ENCODE measurements at places on chromosomes 7 and 10.

GRCh38 chr10:43060291-43060690, 16.6 kb upstream of the RET start:
- no peak for DNase-seq

GRCh38 chr7:100867040-100867775, at the start of gene TRIP6:
TSS of gene TRIP6 (plus strand) at chr7:100867387. CDS start at chr7:100867498, 111 bp downstream.
- DNase-seq: peak; percentile 37

DNA sequence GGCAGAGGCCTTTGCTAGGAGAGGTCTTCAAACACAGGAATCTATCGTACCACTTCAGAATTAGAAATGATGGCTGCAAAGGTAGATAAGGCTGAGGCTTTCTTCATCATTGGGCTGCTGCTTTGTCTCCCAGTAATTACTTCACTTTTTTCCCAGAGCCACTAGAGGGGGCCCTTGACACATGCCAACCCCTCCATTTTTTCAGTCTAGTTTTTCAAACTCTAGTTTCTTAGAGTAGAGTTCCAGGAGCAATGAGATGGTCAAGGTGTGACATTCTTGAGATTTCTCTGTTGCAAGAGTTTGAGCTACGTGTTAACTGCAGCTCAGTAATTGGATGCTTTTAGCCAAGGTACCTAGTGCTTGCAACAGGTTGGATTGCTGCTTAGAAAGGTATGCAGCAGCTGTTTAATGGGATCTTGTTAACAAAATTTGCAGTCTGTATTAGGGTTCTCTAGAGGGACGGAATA, 33.8 kb upstream of the RBM20 start:
- peak; percentile 53 for DNase-seq

DNA sequence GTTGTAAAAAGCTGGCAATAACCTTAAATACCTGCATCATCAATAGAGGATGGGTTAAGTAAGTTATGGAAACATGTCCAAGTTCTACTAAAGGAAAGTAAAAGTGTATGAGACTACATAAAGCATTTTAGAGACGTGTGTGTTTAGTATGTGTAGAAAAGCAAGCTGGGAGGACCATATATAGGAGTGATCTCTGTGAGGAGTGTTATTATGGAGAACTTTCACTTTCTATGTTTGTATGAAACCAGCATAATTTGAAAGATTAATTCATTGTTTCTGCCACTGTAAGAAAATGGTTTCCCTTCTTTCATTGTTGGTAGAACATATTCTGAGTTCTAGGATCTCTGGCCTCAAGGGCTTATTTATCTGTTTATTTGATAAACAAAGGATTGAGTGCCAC, 19.2 kb upstream of the PDLIM1 start:
- DNase-seq: no peak

GRCh38 chr7:158030566-158030965, 557.1 kb downstream of the PTPRN2 start:
- DNase-seq: no peak

DNA sequence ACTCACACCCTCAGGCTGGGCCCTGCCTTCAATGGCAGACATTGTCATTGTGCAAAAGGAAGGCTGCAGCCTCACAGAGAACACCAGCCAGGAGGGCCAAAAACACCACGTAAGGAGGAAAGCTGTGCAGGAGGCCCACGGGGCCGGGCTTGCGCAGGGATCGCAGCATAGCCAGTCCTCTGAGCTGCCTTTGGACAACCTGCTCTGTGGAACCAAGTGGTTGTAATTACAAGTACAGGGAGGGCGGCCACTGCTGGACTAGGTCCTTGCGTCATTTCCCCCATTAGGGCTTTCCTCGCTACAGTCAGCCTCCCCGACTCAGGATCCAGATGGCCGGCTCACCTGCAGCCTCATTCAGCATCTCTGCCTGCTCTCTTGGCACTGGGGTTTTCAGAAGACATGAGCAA, 66.9 kb downstream of the FAM53B start:
- DNase-seq: no peak

DNA sequence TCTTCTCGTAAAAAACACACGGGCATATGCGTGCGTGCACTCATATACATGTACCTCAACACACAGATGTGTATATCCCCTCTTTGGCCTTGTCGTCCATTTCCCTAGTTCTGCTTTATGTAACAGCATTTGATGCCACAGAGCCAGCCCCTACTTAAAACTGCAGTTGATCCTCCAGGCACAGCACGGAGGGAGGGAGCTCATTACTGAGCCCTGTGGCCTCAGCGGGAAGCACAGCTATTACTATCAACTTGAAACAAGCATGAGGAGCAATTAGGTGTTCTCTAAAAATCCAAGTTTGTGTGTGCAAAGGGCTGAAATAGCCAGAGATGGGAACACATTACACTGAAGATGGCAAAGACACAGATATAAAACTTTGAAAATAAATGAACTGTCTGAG, 580.9 kb downstream of the GLRX3 start:
- no peak for DNase-seq

DNA sequence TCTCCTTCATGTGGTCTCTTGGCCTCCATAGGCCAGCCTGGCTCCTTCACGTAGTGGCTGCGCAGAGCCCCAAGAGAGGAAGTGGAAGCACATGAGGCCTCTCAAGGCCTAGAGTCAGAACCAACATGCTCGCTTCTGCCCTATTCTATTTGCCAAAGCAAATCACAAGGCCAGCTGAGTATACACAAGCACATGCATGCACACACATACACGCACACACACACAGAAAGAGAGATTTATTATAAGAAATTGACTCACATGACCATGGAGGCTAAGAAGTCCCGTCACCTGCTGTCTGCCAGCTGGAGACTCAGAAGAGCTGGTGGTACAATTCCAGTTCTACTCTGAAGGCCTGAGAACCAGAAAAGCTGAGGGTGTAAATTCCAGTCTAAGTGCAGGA, 64.3 kb upstream of the NRP1 start:
- no peak for DNase-seq

DNA sequence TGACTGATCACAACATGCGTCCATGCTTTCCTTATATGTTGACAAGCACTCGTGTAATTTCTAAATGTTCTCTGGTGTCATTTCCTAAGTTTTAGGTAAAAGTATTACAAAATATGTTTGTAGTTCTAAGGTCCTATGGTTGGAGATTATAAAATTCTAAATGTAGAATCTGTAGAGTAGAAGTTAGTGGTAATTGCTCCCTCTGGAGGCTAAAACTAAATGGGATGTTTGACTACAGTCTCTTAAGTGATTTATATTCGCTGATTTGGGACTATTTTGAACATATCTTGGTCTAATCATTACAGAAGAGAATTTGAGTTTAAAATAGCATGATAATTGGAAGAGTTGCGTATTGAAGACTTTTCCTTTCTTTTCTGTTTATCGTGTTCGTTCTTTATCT, 74.1 kb downstream of the ZMYND11 start:
- no peak for DNase-seq

- DNase-seq: no peak
Observed at GRCh38 chr10:101438881-101439391, 85.0 kb downstream of the BTRC start.

DNA sequence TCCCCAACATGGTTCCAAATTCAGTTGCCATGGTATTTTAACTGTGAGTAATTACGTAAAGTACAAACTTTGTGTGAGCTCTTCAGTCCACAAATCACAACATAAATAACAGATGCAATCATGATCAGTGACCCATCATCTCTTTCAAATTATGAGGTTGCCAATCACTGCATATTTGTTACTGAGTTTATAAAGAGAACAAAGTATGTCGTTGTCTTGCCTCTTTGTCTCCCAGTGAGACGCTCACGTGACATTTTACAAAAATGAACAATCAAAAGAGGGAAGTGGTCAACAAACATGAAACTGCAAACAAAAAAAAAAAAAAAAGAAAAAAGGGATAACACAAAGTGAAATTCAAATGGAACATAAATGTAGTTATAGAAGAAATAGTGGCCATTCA, 122.7 kb upstream of the PDSS1 start:
- peak; percentile 16 for DNase-seq

GRCh38 chr7:54908760-54909438, 109.9 kb upstream of the EGFR start:
- no peak for DNase-seq

- no peak for DNase-seq
Observed at GRCh38 chr10:126397156-126397555, 8.9 kb upstream of the ADAM12 start.

DNA sequence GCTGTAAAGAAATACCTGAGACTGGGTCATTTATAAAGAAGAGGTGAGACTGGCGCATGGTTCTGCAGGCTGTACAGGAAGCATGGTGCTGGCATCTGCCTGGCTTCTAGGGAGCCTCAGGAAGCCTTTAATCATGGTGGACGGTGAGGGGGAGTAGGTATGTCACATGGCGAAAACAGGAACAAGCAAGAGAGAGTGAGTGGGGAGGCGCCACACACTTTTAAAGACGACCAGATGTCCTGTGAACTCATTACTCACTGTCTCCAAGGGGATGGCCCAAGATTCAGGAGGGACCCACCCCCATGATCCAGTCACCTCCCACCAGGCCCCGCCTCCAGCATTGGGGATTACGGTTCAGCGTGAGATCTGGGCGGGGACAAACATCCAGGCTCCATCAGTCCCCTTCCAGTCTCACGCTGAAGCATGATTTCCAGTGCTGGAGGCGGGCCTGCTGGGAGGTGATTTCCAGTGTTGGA, 3.2 kb downstream of the ZNF316 start:
- peak; percentile 16 for DNase-seq

GRCh38 chr10:58919927-58920654, 256.4 kb upstream of the PHYHIPL start:
- no peak for DNase-seq

DNA sequence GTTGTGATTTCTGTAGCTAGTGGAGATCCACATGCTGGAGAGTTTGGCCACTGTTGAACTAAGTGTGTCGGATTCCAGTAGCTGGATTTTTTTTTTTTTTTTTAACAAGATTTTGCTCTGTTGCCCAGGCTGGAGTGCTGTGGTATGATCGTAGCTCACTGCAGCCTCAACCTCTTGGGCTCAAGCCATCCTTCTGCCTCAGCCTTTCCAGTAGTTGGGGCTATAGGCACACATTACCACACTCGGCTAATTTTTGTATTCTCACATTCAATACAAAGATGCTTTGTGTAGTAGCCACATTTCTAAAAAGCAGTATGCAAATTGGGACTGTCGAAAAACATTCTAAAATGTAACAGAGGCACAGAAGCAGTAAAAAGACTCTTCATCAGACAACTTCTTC, 63.5 kb downstream of the RABGEF1 start:
- DNase-seq: no peak

GRCh38 chr10:83541046-83541445, 598.3 kb upstream of the GHITM start:
- no peak for DNase-seq

DNA sequence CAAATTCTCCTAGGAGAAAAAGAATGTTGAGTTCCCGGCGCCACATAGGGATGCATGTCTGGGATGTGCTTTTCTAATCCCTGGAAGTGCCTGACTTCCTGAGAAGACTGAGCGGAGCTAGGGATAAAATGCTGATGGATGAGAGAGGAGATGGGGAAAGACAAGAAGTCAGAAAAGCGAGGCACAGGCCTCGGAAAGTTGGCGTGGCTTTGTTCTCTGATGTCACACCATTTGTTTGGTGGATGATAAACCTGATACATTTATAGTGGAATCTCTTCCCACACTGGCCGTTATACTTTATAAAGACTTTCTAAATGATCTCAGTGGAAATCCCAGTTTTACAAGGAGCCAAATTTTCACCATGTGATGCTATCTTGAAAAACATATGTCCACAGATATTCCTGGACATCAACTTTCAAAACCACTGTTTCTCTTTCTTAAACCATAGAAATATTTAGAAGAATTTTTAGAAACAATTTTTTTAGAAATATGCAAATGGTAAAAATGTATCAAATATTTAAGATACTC, 188.8 kb upstream of the SVIL start:
- no peak for DNase-seq

DNA sequence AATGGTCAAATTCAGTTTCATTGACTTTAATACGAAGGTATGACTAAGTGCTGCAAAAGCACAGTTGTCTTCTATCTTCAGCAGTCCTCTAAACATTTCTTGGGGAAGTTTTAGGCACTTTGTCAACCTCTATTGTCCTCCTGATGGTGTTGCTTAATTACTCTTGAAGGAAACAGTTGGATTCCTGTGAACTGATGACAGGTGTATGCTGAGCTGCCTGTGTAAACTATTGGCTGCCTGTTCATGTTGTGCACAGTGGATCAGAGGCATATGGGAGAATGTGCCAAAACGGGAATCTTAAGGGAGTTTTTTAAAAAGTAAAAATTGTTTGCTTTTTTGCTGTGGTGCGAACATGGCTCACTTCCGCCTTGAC, 221.0 kb downstream of the AUTS2 start:
- no peak for DNase-seq

DNA sequence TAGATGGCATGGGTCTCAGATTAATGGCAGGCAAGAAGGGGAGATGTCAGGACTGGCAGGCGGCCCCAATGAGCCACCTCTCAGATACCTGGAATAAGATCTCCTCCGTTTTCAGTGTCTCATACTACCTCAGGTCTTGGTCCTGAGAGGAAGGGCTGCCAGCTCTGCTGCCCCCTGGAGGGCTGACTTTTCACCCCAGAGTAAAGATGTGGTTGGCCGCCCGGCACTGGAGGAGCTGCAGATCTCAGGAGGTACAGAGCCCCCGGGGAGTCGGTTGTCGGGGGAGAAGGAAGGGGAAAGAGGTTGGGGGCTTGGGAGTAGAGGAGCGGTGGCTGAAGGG, 642 bp upstream of the COL13A1 start:
- DNase-seq: no peak

GRCh38 chr7:39950473-39951225, 593 bp downstream of the CDK13 start:
- peak; percentile 39 for DNase-seq

DNA sequence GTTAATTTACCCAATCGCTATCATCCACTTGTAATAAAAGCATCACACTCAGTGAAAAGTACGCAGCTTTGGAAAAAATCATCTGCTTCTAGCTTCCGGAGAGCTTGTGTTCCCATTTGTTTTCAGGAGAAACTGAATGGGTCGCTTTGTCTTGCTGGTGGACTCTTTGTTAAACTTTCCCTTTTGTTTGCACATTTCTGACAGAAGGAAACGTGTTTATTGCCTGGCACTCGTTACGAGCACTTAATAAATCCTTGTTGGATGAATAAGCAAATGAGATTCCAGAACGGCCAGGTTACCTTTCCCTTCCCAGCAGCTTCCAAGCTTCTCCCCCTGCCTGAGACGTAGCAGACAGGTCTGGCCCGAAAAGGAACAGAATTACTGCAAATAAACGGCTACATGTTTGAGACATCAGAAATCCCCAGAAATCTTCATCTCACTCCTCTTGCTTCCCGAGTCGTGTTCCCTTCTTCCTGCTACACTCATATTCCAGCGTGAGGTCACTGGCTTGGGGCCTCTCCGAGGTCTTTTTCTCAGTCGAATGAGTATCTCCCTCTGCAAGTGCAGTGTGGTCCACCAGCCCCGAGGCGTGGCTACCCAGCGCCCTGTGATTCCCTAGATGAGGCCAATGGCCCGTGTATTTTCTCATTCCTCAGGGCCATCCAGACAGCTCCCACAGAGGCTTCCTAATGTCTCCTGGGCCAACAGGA, 167.2 kb downstream of the FRMD4A start:
- no peak for DNase-seq
